ENCODE measurements at places on chromosomes 7 and 10. TPM values are rescaled to one million over a fixed set of nuclear protein-coding genes. Genes with fewer than 3 reads are reported as not detected.
A peak's percentile ranks its signal among the peaks of the same experiment; 100 is the strongest.

The MCM10 gene
- total RNA-seq = 40.7 TPM

The JCAD gene
- total RNA-seq = 1.0 TPM

The CRTAC1 gene
- not detected for total RNA-seq

DNA sequence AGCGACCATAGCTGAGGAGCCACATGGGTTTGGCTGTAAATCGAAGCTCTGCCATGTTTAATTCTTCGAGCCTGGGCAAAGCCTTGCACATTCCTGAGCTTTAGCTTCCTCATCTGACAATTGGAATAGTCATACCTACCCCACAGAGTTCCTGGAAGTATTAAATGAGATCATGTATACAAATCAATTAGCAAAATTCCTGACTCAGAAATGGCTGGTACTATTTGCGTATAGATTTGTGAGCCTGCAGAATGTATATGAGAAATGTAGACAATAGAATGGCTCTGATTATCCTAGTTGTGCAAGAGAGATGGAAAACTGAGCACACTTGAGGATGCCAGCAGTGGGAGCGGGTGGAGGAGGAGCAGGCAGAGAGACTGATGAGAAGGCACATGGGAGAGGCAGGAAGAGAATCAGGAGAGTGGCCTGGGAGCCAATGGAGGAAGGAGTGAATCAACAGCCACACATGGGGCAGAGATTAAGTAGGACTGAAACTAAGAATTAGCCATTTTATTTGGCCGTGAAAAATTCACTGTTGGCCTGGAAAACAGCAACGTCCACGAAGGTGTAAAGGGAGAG lies 128.0 kb upstream of the C1GALT1 start:
- no peak overlapping the region for H3K27ac ChIP-seq
- no peaks in the 10 kb centered on the region for H3K4me1 ChIP-seq
- H3K36me3 ChIP-seq = no peaks in the 10 kb centered on the region
- H3K27me3 ChIP-seq = no peaks in the 10 kb centered on the region

- no peaks in the 10 kb centered on the region for H3K27me3 ChIP-seq
- no peak overlapping the region for H3K27ac ChIP-seq
- H3K36me3 ChIP-seq = peaks cover 33% of the 10 kb centered on the region
Measured at GRCh38 chr7:127751490-127752448, 99.8 kb downstream of the SND1 start.

- H3K4me3 ChIP-seq = no peak overlapping the region
- no peak for DNase-seq
- H3K36me3 ChIP-seq = no peaks in the 10 kb centered on the region
- no peaks in the 10 kb centered on the region for H3K4me1 ChIP-seq
- H3K27me3 ChIP-seq = no peaks in the 10 kb centered on the region
Measured at GRCh38 chr7:85343484-85343883, 156.6 kb upstream of the SEMA3D start.

DNA sequence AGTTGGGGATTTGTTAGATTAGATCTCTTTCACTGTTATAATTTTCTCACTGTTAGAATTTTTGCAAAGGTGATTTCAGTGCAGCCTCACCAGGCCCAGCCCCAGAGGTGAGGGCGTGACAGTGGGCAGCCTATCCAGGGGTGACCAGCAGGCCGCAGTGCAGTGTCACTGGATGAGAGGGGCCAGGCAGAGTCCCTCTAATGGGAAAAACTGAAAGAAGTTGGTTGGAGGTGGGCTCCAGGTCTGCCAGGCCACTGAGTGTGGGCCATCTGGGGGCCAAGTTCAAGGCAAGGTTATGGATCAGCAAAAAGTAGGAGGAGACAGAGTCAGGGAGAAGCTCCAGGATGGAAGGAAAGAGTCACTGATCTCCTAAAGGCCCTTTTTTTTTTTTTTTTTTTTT lies 90.5 kb upstream of the SDK1 start:
- no peaks in the 10 kb centered on the region for H3K36me3 ChIP-seq
- peak; percentile 13 for DNase-seq
- H3K27ac ChIP-seq = no peak overlapping the region
- no peak overlapping the region for H3K4me3 ChIP-seq

DNA sequence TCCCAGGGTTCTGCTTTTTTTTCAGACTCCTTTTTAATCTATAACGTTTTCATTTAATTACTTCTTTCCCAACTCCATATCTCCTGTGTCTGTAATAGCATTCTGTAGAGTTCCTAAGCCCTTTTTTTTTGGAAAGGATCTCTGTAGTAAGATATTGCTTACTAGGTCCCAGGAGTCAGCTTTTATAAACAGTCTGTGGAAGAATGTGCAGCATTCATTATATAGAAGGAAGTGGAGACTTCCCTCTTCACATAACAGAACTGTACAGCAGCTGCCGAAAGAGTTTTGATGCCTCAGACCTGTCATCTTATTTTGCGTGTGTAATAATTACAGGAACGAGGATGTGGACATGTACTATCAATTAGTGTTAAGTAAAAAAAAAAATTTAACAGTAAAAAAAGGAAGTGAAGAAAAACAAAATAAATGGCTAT lies 7.4 kb upstream of the STEAP4 start:
- DNase-seq = no peak
- peaks cover 13% of the 10 kb centered on the region for H3K27me3 ChIP-seq
- no peaks in the 10 kb centered on the region for H3K4me1 ChIP-seq
- H3K4me3 ChIP-seq = no peak overlapping the region
- H3K27ac ChIP-seq = no peak overlapping the region
- no peaks in the 10 kb centered on the region for H3K36me3 ChIP-seq

GRCh38 chr7:47088329-47089067 lies 493.4 kb downstream of the TNS3 start:
- H3K36me3 ChIP-seq = no peaks in the 10 kb centered on the region
- no peaks in the 10 kb centered on the region for H3K4me1 ChIP-seq
- no peaks in the 10 kb centered on the region for H3K27me3 ChIP-seq
- H3K27ac ChIP-seq = no peak overlapping the region

DNA sequence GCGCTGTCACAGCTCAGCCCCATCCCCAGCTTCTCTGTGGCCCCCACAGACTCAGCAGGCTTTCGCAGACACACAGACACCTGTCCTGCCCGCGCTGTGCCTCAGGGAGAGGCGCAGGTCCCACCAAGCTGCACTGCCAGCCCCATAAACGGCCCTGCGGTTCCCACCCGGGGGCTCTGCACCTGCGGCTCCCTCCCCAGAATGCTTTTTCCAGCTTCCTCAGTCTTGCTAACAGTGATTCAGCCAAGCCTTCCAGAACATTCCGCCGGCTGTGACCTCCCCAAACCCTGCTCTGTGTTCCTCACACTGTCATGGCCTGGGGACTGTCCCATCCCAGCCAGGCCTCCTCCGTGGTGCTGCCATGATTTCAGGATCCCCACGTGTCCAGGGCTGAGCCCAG lies 27.8 kb upstream of the TNRC18 start:
- no peaks in the 10 kb centered on the region for H3K4me1 ChIP-seq
- H3K27me3 ChIP-seq = peaks cover 5% of the 10 kb centered on the region
- no peak overlapping the region for H3K27ac ChIP-seq
- no peaks in the 10 kb centered on the region for H3K36me3 ChIP-seq
- H3K4me3 ChIP-seq = no peak overlapping the region
